ENCODE measurements at places on chromosomes 3 and 15.

- peaks cover 8% of the 10 kb centered on the region for H3K4me1 ChIP-seq
- no peaks in the 10 kb centered on the region for H3K27me3 ChIP-seq
- no peak for DNase-seq
- no peak overlapping the region for H3K4me3 ChIP-seq
- no peak overlapping the region for H3K27ac ChIP-seq
Observed at GRCh38 chr3:107953722-107954121, 137.1 kb downstream of the CD47 start.

GRCh38 chr3:168812234-168812633 is 716.5 kb upstream of the GOLIM4 start:
- H3K36me3 ChIP-seq = no peaks in the 10 kb centered on the region
- no peaks in the 10 kb centered on the region for H3K27me3 ChIP-seq
- H3K27ac ChIP-seq = peak overlapping the region; percentile 42
- DNase-seq = peak; percentile 82
- H3K4me1 ChIP-seq = peaks cover 66% of the 10 kb centered on the region

DNA sequence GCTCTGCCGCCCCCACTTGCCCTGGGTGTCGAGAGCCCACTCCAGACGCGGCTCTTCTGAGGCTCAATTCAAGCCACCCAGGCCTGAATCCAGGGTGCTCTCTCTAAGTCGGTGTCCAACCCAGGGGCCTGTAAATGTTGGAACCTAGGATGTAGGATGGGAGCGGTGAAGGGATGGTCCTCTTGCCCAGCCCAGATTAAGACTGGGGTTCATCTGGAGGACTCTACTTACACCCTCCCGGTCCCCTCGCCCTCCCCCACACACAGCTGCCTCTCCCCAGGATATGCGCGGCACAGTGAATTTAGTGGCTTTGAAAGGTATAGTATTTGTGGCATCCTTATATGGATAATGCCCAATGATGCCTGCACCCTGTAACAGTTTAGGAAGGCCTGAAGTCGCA is 822 bp upstream of the FBN1 start:
- DNase-seq = peak; percentile 27
- H3K27me3 ChIP-seq = peaks cover 65% of the 10 kb centered on the region
- peaks cover 28% of the 10 kb centered on the region for H3K4me1 ChIP-seq
- peak overlapping the region; percentile 84 for H3K4me3 ChIP-seq

- peaks cover 28% of the 10 kb centered on the region for H3K27me3 ChIP-seq
- H3K4me1 ChIP-seq = peaks cover 8% of the 10 kb centered on the region
- DNase-seq = no peak
- H3K36me3 ChIP-seq = no peaks in the 10 kb centered on the region
Observed at GRCh38 chr3:170907637-170908234, 701 bp downstream of the EIF5A2 start.

- no peak overlapping the region for H3K4me3 ChIP-seq
- H3K4me1 ChIP-seq = no peaks in the 10 kb centered on the region
- H3K27ac ChIP-seq = no peak overlapping the region
- no peak for DNase-seq
Observed at GRCh38 chr3:13222891-13223573, 149.8 kb upstream of the IQSEC1 start.

- no peak overlapping the region for H3K4me3 ChIP-seq
- H3K4me1 ChIP-seq = peaks cover 11% of the 10 kb centered on the region
- H3K36me3 ChIP-seq = no peaks in the 10 kb centered on the region
- no peak overlapping the region for H3K27ac ChIP-seq
Observed at GRCh38 chr3:29381595-29381994, 100.7 kb downstream of the RBMS3 start.

- no peaks in the 10 kb centered on the region for H3K27me3 ChIP-seq
- no peak overlapping the region for H3K27ac ChIP-seq
- no peak for DNase-seq
- 0 out of 2 replicates have a peak, but pooled peaks cover 4% of the 10 kb centered on the region for H3K36me3 ChIP-seq
- H3K4me1 ChIP-seq = no peaks in the 10 kb centered on the region
- no peak overlapping the region for H3K4me3 ChIP-seq
Observed at GRCh38 chr15:51793521-51794305, 35.7 kb upstream of the TMOD3 start.

DNA sequence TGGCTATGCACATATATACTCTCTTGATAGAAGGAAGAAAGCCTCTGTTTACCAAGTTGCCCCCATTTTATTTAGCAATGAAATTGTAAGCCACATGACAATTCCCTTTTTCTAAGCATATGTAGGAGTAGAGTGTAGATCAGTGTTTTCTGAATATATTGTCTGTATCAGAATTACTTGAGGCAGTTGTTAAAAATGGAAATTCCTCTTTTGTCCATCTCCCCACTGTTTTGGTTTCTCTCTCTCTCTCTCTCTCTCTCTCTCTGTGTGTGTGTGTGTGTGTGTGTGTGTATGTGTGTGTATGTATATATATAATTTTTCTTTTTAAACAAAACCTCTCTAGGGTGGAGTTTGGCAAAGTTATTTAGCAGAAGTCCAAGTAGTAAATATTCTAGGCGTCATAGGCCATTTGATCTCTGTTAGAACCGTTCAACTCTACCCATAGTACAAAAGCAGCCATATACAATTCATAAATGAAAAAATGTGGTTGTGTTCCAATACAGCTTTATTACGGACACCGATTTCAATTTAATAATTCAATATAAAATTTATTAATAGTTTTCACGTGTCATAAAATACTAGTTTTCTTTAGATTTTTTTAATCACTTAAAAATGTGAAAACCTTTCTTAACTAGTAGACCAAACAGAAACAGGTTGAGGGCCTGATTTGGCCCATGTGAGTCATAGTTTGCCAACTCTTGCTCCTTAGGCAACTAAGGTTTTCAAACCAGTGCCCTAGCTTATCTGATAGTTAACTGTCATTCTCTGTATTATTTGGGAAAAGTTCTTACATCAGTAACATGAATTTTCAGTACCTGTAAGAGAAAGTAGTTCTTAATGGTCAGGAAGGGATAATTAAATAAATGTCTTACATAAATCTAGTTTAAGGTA is 39.8 kb downstream of the UBE2E1 start:
- H3K27me3 ChIP-seq = no peaks in the 10 kb centered on the region
- H3K36me3 ChIP-seq = no peaks in the 10 kb centered on the region
- no peak for DNase-seq
- H3K27ac ChIP-seq = no peak overlapping the region

DNA sequence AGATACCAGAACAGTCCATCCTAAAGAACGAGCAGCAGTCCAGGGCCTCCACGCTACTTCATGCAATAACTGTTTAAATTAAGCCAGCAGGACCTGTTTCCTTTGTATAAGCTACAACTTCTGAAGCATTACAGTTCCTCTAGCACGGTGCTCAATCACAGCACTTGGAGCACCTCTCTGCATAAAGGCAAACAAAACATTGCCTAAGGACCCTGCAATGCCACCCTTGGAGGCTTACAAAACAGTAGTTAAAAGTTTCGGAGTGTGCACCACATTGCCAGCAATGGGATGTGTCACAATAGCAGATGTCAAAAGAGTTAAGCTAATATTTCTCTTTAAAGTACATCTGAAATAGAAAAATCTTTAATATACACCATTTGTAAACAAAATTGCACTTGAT is 2.6 kb upstream of the VPS39 start:
- H3K27me3 ChIP-seq = no peaks in the 10 kb centered on the region
- no peak for DNase-seq
- peaks cover 16% of the 10 kb centered on the region for H3K36me3 ChIP-seq
- H3K27ac ChIP-seq = no peak overlapping the region

- H3K4me1 ChIP-seq = peaks cover 63% of the 10 kb centered on the region
- H3K36me3 ChIP-seq = no peaks in the 10 kb centered on the region
- H3K27me3 ChIP-seq = peaks cover 31% of the 10 kb centered on the region
- H3K4me3 ChIP-seq = peak overlapping the region; percentile 71
Observed at GRCh38 chr3:111862415-111862814, 3.4 kb downstream of the PHLDB2 start.

GRCh38 chr3:46395210-46395661 is 11.6 kb downstream of the CCR5AS start:
- peaks cover 11% of the 10 kb centered on the region for H3K4me1 ChIP-seq
- DNase-seq = peak; percentile 31
- H3K27ac ChIP-seq = no peak overlapping the region

- no peak overlapping the region for H3K27ac ChIP-seq
- H3K27me3 ChIP-seq = no peaks in the 10 kb centered on the region
- peak; percentile 24 for DNase-seq
- H3K36me3 ChIP-seq = no peaks in the 10 kb centered on the region
- H3K4me3 ChIP-seq = no peak overlapping the region
- peaks cover 14% of the 10 kb centered on the region for H3K4me1 ChIP-seq
Observed at GRCh38 chr3:31462050-31462569, 70.6 kb upstream of the STT3B start.

GRCh38 chr3:33750211-33750548 is 32.1 kb upstream of the CLASP2 start:
- 0 out of 2 replicates have a peak, but pooled peaks cover 7% of the 10 kb centered on the region for H3K36me3 ChIP-seq
- no peak overlapping the region for H3K4me3 ChIP-seq
- DNase-seq = peak; percentile 9
- H3K27ac ChIP-seq = no peak overlapping the region
- H3K4me1 ChIP-seq = no peaks in the 10 kb centered on the region

- no peaks in the 10 kb centered on the region for H3K27me3 ChIP-seq
- H3K4me3 ChIP-seq = no peak overlapping the region
- H3K36me3 ChIP-seq = no peaks in the 10 kb centered on the region
- no peak overlapping the region for H3K27ac ChIP-seq
Observed at GRCh38 chr3:67495751-67496150, 158.7 kb downstream of the SUCLG2 start.

DNA sequence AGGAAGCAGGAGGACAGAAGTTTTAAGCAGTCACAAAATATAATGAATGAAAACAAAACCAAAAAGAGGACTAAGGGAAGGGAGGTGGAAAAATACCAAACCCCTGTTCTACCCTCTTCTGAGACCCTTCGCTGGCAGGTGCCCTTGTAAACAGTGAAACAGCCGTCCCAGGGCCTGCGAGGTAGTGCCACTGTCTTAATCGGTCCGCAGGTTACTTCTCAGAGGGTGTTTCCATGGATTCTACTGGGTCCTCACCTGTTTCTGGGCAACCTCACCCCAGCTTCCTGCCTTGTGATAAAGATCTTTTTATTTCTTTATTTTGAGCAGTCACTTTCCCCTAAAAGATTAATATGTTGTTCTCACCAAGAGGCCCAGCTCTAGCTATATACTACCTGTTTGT is 65.3 kb downstream of the SLC30A4 start:
- H3K27ac ChIP-seq = no peak overlapping the region
- H3K4me1 ChIP-seq = peaks cover 5% of the 10 kb centered on the region
- H3K4me3 ChIP-seq = no peak overlapping the region
- DNase-seq = peak; percentile 21
- H3K36me3 ChIP-seq = no peaks in the 10 kb centered on the region

DNA sequence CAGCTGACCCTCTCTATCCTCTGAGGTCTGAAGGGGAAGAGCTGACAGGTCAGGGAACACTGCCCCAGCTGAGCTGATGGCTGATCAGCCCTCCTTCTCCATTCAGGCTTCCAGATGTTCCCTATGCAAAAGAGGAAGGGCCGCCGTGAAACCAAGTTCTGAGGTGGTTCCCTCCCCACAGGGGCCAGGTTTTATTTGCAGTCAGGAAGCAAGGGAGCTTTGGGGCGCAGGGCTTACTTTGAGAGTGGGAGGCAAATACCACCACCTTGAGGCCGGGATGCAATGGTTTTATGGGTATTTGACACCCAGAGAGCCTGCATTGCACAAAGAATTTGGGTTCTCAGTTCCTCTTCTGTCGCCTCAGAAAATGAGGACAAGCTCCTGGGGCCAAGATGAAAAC is 186.9 kb downstream of the ARRDC4 start:
- no peaks in the 10 kb centered on the region for H3K27me3 ChIP-seq
- H3K4me1 ChIP-seq = peaks cover 14% of the 10 kb centered on the region
- no peak overlapping the region for H3K27ac ChIP-seq
- peak; percentile 5 for DNase-seq
- no peak overlapping the region for H3K4me3 ChIP-seq

DNA sequence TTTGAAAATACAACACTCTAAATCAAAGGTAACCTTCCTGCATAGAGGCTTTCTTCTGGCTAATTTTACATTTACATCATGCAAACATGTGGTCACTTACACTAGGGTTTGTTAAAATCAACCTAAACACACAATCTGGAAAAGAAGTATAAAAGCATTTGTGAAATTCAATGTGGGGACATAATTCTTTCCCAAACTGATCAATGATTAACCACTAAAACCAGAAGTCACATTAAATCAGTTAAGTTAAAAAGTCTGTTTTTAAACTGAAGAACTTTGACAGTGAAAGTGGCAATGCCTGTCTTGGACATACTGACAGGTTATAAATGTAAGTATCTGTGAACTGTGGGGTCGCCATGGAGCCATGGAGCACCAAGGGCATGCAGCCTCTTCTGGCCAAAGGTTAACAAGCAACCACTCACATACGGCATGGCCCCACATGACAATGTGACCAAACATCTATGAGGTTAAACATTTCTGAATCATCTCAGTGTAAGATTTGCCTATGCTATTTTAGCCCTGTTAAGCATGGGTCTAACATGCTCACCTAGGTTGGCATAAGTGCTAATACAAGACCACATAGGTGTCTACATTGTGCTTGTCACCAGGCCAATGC is 278.2 kb downstream of the CTNNB1 start:
- H3K4me3 ChIP-seq = no peak overlapping the region
- H3K27ac ChIP-seq = no peak overlapping the region
- peaks cover 24% of the 10 kb centered on the region for H3K4me1 ChIP-seq

DNA sequence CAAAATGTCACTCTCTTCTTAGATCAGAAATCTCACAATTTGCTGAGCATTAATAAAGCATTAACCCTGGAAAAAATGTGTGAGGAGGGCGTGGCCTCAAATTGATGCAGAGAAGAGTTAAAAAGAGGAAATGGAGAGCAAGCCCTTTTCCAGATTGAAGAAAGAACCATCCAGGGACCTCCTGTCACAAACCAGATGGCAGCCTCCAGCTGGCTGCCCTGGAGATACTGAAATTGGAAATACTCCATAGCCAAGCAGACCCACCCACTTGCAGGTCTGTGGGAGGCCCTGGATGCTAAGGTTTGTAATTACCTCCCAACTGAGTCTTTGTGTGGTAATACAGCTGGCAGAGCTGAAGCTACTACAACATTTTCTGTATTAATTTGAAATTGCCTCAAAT is 214.9 kb downstream of the IL20RB start:
- DNase-seq = no peak
- H3K27ac ChIP-seq = no peak overlapping the region
- H3K4me3 ChIP-seq = no peak overlapping the region

DNA sequence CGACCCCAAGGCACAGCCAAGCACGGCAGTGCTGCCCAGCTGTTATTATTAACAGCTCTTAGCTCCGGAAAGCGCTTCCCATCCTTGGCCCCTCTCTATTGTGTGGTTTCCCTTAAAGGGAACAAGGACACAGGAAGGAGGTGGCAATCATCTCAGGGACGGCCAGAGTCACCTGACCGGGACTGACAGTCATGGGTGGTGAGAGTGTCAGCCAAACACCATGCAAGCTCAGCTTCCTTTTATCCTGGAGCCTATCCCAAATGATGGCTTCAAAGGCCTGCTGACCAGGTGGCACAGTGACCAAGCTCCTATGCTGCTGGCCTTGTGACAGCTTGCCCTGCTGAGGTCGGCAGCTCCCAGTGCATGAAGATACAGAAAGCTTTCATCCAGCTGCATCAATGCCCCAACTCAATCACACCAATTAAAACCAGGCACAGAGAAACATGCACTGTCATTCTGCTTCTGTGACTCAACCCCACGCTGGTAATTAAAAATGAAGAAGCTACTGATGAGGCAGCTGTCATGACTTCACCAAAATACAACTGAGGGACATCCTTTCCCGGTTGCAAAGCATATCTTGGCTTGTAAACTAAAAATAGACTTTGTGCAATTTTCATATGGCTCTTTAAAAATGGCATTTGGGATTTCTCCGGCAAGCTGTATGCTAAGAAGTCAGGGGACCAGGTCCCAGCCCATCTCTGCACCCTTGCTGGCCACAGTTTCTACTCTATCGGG is 34.0 kb downstream of the PCSK6 start:
- no peak overlapping the region for H3K27ac ChIP-seq
- H3K4me3 ChIP-seq = no peak overlapping the region
- no peak for DNase-seq
- no peaks in the 10 kb centered on the region for H3K36me3 ChIP-seq
